ENCODE measurements at places on chromosomes 5 and 9.

- no peak for DNase-seq
Observed at GRCh38 chr5:142627383-142628217, 58.3 kb downstream of the FGF1 start.

- no peak for DNase-seq
Observed at GRCh38 chr9:36845844-36846243, 188.2 kb downstream of the PAX5 start.

- no peak for DNase-seq
Observed at GRCh38 chr9:88835772-88836171, 155.5 kb upstream of the S1PR3 start.

DNA sequence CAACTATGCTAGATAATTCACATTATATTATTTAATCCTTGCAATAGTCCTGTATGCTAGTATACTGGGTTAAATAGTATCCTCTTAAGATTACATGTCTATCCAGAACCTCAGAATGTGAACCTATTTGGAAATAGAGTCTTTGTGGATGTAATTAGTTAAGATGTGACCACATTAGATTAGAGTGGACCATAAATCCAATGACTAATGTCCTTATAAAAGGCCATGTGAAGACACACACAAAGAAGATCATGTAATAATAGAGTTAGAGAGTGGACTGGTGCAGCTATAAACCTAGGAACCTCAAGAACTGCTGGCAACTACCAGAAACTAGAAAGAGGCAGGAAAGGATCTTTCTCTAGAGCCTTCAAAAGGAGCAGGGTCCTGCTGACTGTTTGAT lies 263.6 kb upstream of the PTGER4 start:
- no peak for DNase-seq

DNA sequence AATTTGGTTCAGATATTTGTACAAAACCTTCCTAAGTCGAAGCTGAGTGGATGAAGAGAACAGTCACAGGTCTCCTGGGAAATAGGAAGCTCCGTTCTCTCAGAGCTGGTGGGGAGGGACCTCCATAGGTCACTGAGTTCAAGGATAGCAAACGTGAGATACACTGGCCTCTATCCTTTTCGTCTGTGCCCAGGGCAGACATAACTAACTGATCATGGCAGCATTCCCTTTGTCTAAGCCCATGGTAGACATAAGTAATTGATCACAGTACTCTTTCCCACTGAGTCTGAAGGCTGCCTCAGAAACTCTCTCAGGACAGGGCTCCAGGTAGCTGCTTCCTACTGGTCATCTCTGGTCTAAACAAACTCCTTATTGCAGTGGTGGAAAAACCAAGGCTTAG lies 12.3 kb upstream of the CORO2A start:
- no peak for DNase-seq

GRCh38 chr9:91103931-91104330 lies 257.8 kb downstream of the AUH start:
- DNase-seq = no peak

DNA sequence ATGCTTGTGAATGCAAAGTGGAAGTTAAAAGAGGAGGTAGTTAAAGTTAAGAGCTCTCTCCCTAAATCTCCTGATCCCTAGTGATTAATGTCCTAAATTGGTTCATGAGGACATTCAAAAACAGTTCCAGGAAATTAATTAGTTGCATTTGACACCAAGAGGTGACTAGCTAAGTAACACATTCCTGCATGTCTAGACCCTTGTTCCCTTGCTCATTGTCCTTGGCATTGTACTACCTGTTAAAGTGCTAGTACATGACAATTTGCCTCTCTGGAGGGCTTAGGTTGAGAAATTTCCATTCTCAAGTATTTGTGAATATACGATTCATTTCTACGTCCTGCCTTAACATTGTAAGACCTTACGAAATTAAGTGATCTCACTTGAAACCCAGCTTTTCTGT lies 278.6 kb upstream of the CDH10 start:
- DNase-seq = no peak

DNA sequence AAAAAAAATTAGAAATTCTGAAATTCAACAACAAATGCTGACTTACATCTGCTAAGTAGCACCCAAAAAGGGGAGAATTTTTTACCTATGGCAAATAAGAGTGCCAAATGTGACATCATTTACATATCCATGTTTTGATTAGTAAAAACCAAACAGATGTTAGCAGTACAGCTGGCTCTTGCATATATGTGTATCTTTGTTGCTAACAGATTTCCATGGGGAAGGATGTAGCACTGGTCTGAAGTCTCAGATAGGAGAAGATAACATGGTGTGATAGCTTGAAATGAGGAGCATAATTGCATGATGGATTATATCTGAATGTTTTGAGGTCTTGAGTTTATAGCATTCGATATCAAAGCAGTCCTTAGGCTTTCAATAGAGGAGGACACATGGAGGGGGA lies 17.5 kb downstream of the PIK3R1 start:
- no peak for DNase-seq

DNA sequence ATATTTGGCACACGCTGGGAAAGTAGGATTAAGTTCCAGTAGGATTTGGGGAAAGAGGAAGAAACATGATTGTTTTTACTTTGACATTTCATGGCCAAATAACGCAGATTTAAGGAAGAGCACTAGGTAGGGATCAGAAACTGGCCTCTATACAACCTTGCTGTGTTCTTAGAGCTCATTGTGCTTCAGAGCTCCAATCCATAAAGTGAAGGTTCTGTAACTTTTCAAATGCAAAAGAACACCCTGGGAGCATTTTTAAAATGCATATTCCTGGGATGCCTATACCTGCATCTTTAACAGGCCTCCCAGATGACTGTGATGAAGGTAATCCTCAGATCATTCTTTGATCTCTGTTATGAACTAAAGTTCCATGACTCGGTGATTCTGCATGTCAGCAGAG lies 77.1 kb downstream of the YIPF5 start:
- no peak for DNase-seq

- no peak for DNase-seq
Observed at GRCh38 chr5:158967541-158967940, 132.2 kb downstream of the EBF1 start.

DNA sequence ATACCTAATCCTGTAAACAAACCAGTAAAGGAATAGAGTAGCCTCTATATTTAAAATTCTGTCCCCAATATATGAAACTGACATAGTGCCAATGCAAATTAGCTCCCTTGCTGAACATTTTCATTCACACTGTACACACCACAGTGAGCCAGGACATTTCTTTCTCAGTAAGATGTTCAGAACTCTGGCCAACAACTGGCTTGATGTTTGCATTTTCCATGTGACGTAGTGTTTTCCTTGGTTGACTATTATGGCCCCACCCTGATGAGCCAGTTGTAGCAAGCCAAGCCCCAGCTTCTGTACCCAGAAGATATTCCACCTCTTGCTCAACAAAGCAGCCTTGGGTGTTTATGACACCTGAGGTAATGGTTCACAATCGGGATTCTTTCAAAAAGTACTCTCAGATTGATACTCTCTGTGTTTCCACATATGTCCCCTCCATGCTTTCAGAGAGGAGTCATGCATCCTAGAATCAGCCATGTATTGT lies 17.7 kb upstream of the ANXA1 start:
- DNase-seq = no peak

DNA sequence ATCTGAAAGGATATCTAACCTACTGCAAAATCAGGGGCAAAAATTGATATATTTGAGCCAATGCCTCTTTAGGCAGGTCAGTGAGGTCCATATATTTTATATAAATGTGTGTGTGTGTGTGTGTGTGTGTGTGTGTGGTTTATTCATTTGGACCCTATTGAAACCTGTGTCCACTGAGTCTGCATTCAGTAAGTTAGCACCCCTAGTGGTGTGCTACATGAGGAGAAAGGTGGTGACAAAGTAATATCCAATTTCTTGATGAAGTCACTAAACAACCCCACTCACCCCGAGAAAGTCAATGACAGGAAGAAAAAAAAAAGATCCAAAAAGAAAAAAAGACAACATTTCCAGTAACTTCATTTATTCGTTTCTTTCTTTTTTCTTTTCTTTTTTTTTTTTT lies 4.1 kb downstream of the FBXW11 start:
- no peak for DNase-seq

DNA sequence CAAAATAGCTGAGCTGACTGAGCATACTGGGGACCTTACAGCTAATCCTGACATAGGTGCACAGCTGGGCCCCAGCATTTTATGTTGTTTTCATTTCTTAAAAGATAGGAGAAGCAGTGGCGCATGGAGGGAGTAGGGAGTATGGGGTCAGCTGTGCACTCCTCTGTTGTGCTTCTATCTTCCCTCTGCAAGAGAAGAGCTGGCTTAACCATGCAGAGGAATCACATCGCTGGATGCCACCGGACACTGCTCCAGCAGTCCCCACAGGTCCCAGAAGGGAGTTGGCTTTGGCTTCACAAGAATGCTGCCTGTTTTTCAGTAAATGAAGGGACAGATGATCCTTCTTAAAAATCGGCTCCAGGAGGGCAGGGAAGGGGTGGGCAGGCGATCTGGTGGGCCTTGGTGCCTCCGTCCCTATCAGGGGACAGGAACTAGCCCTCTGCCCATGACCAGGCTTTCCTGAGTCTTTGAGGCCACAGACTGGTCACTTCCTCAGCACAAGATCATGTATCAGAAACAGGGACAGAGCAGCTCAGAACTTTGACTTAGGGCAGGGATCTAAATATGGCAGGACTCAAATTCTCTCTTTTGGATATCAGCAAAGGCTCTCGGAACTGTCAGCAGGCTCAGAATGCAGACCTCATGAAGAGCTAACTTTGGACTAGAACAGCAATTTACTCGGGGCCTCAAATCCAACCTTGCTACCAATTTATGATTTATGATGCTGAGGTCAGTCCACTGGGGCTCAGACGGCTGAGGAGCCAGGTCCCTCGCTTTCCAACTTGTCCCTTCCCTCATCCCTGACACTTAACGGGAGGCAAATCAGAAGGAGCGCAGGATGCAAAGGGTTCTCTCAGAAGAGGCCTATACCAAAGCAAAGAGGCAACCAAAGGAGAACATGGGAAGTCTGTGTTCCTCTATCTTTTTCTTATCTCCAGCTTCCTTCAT lies 47.2 kb downstream of the MARCHF3 start:
- DNase-seq = no peak

GRCh38 chr5:548256-548655 lies 24.0 kb upstream of the SLC9A3 start:
- no peak for DNase-seq

- peak; percentile 61 for DNase-seq
Observed at GRCh38 chr9:110814159-110814558, 145.6 kb downstream of the MUSK start.

- peak; percentile 76 for DNase-seq
Observed at GRCh38 chr5:5387192-5387591, 35.3 kb upstream of the ICE1 start.

GRCh38 chr9:98997604-98998003 lies 53.9 kb downstream of the COL15A1 start:
- no peak for DNase-seq

DNA sequence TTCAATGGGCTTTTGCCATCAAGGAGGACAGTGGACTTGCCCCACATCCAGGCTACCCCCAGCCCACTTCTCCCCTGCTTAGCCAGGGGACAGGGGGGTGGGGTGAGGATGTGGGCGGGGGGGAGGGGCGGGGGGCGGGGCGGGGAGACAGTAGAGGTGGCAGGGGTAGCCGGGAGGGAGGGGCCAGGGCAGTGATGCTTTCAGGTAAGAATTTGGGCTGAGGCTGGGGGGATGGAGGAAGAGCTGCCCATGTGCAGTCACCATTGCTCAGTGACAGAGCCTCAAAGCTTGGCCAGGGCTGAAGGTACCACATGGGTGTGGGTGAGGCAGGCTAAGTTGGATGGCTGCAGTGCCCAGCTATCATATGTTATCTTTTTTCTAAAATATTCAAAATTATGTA lies 40.7 kb upstream of the HNRNPA0 start:
- DNase-seq = no peak

DNA sequence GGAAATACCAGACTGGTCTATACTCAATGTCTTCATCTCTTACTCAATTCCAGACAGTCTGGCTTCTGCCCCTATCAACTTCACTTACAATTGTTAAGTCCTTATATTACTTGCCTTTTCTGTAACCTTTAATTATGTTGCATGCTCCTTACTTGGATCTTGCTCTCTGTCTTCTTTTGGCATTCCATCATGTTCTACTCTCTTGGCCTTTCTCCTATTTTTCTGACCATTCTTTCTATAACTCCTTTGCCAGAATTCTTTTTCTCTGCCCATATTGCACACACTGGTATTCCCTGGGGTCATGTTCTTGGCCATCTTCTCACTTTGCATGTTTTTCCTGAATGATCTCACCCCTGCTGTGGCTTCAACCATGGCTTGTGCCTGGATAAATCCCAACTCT lies 209.8 kb upstream of the ZNF462 start:
- DNase-seq = no peak

- no peak for DNase-seq
Observed at GRCh38 chr5:82107267-82107666, 135.4 kb downstream of the ATG10 start.

GRCh38 chr5:10789021-10789420 lies 28.0 kb upstream of the DAP start:
- no peak for DNase-seq

DNA sequence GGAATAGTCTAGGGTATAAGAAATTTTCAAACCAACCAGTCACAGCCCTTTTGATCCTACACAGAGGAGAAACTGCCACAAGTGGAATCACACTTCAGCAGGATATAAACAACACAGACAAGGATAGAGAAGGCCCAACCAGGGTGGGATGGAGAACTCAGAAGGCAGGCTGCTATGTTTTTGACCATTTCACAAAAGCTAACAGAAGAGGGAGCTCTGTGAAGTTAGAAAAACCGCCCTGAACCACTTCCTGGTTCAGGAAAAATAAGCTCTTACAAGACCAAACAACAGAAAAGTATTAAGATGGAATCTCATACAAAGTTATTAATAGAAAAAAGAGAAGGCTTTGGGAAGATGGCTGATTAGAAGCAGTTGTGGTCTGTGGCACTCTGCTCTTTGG lies 960 bp upstream of the IFNB1 start:
- DNase-seq = no peak

DNA sequence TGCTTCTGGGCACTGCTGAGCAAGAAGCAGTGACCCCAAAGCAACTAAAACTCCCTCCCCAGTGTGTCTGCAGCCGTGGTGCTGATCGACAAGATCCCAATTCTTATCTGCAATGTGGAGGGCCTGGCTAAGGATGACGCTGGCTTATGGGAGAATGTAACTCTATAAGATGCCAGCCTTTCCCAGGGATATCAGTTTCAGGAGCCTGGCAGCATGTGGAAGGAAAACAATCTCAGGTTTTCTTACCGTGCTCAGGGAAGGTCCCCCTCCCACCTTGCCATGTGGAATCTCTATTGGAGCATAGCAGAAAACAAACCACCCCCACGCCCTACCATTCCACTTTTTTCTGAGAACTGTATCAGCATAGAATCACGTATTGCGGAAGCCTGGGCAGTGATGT lies 87.7 kb upstream of the PTPN3 start:
- no peak for DNase-seq

DNA sequence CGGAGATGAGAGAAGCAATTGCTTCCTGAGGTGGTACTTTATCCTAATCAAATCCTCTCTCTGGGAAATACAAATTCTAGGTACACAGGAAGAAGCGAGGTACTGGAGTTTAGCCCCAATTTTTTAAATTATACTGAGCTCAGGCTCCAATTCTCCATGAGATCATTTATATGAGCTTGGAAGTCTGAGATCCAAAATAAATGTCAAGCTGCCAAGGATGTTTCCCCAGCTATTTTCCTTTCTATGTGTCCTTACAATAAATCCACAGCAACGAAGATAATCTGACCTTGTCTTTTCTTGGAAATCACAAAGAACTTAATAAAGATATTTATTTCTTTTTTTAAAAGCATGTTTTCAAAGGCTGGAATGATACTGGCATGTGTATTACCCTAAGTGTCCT lies 597.3 kb downstream of the GABRG2 start:
- DNase-seq = no peak

- no peak for DNase-seq
Observed at GRCh38 chr5:149951138-149951749, 6.7 kb upstream of the PDE6A start.

GRCh38 chr5:111486055-111486454 lies 26.3 kb downstream of the STARD4 start:
- DNase-seq = no peak

Data from RCC 7860 (cell line).